ENCODE measurements at places on chromosomes 1 and 21.

DNA sequence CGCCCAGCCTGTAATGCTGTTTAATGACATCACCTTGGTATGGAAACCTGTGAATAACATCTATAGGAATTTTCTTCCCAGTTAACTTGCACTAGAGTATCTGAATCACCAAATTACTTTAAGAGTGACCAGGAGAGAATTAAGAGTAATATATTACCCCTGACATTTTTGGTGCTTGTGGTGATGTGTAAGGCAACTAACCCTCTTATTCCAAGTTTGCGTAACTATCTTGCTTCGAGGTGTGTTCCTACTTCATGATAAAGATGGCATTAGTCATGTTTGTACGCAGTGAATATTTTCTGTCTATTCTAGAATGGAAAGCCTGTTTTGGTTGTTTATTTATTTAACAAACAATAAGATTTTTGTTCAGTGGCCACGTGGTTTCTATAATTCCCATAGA is 131.3 kb downstream of the ZP4 start:
- no peak for DNase-seq

GRCh38 chr1:36885540-36886357 is 148.6 kb downstream of the GRIK3 start:
- DNase-seq, result peak; percentile 56

DNA sequence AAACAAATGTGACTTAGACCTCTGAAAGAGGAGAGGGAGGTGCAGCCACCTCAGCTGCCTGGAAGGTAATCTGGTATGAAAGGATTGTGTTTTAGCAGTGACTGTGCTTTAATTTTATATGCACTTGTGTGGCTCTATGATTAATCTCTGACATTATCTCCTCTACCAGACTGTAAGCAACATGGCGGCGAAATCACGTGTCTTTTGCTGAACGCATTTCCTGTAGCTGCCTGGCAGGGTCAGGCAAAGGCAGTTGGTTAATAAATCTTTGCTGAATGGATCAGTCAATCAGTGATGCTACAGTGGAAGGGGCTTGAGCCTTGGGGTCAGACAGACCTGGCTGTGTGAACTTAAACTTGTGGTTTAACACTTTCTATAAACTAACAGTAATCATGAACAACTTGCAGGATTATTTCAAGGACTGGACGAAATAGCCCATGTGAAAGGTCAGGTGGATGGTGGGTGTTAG is 96.9 kb downstream of the ADSS2 start:
- no peak for DNase-seq

GRCh38 chr21:37555672-37556261 is 189.2 kb downstream of the DYRK1A start:
- peak; percentile 47 for DNase-seq

GRCh38 chr21:25127811-25128210 is 479.5 kb downstream of the MRPL39 start:
- DNase-seq, result no peak

GRCh38 chr1:156126630-156127534 is 12.4 kb downstream of the LMNA start:
- peak; percentile 78 for DNase-seq

- peak; percentile 90 for DNase-seq
These were observed 23.4 kb upstream of the RD3 start for GRCh38 chr1:211515090-211516023.

DNA sequence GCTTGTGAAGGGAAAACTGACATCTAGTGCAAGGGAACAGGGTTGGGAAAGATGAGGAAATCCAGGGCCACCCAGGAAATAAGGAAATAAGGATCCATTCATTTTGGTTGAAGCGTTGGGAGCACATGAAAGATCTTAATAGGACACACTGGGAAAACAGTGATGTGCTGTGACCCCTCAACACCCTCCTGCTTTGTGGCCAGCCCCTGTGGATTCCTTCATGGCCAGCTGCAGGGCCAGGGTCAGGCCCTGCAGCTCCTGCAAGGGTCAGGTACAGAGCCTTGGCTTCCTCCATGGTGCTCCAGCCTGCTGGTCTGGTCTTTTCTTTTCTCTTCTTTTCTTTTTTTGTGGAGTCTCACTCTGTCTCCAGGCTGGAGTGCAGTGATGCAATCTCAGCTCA is 18.8 kb upstream of the PIGM start:
- DNase-seq, result no peak
